ENCODE measurements at places on chromosomes 2 and 18.

DNA sequence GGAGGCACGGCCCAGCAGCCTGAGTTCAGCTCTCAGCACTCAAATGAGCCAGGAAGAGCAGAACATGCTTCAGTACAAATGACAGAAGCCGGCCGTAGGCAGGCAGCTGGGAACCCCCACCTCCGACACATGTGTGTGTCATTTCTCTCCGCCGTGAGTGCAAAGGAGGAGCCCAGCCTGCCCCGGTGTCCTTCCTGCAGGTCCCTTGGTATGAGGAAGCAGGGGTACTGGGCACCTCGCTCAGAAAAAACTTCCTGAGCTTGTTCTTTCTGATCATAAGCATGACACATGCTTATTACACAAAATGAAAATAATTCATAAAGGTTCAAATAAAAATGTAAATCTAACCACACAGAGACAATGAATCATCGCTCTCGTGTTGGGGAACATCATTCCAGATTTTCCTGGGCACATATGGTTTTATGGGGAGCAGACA, 35.3 kb downstream of the KCNF1 start:
- DNase-seq: no peak

DNA sequence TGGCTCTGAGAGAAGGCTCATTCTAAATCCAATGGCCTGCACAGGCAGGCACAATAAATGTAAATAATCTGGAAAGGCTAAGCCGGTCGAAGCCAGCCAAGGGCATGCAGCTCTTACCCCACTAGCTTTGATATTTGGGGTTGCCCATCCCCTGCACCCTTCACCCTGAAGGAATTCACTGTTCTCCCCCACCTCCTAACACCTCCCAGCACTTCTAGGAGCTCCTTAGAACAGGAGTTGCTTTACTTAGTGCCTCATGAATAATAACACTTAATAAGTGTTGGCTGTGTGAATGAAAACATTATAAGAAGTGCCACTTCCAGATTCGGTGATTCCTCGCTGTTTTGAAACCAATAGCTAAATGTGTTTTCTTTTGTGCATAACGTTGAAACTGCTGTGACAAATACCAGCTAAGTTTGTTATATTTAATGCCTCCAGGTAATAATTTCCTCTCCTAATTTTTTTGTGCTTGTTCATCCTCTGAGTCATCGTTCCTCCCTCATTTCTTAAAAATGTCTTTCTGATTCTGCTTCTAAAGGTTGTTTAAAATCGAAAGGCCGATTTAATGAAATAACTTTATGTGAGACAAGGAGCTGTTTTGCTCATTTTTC, 458.8 kb downstream of the METTL4 start:
- no peak for DNase-seq

DNA sequence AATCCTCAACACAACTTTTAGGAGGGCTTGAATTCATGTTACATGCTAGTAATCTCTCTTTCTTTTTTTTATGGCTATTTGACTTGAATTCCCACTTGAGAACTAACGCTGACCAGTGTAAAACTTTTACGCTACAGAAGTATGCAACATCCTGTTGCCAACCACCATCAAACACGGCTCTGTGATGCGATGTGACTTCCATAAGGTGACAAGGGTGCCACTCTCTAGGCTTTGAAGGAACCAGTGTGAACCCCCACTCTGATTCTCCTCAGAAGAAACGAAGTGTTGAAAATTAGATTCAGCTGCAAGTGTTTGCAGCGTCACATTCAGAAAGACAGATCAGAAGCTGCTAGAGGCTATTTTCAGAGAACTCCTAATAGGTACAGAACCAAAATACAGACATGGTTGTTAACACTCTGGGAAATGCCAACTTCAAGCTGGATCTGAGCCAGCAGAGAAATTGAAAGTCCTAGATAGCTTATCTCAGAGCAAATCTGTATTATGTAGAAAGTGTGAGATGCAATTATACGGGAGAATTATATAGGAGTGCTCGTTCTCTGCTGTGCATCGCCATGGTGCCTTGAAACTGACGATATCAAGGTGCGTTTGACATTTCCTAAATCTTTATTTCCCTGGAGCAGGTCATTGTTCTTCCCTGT, 271.2 kb downstream of the LPIN1 start:
- no peak for DNase-seq

DNA sequence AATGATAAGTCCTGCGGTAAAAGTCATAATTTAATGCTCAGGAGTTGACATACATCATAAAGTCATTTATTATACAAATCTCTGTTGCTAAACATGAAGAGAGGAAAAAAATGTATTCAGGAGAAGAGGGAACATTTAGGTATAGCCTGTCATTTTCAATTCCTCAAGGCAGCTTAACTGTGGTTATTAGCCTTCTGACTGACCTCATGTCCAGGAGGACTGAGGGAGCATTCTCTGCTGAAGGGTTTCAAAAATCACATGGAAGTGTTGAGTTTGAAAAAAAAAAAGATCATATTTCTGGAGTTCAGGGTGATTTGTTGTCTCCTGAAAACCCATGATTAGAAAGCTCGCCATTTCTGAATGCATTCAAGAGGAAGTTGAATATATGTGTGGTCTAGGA, 1371.1 kb upstream of the LRRTM1 start:
- DNase-seq: no peak

- no peak for DNase-seq
Observed at GRCh38 chr18:697800-698199, 14.6 kb downstream of the ENOSF1 start.

- no peak for DNase-seq
Observed at GRCh38 chr2:158724803-158725381, 70.2 kb upstream of the DAPL1 start.

DNA sequence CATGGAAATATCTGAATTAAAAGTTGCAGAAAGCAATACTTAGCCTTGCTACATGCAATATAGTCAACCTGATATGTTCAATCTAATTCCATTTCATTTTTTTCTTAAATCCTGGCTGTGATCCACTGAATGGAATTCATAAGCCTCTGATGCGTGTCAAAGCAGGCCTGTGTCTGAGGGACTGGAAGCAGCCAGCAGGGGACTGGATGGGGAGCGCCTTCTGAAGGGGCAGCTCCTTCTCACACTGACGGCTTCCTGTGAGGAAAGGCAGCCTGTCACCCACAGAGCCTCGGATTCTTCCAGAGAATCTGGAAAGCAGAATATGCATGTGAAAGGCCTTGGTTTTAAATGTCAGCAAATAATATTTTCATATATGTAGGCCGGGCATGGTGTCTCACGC, 73.5 kb downstream of the KCNF1 start:
- no peak for DNase-seq

DNA sequence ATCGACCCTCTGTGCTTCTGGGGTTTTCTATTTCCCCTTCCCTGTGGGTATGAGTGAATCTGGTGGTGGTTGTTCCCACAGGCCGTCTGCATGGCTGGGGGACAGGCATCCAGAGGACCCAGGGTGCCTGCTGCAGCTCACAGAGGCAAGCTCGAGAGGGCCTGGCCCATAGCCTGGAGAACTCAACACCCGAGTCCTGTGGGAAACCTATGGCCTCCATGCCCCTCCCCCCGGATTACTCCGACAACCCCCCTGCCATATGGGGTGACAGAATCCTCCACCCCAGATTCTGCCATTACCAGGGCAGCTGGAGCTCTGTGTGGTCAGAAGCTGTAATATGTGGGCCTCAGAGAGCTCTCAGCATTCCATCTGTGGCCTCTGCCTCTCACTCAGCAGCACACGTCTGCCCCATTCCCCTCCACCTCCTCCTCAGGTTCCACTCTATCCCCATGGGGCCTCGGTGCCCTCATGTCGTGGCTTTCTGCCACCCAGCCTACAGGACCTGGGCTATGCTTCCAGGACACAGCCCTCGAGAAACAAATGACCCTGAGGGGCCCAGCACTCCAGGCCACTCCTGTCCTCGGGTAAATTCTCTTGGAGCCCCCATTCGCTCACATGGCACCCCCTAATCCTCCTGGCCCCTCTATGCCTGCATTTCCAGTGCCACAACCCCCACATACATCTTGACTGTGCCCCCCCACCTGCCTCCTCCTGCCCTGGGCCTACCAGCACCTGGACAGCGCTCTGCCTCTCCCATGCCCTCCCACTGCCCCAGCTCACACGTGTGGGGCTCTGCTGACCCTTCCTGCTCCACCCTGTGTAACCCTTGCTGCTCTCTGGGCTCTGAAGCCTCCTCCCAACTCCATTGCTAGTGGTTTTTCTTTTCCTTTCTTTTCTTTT, 3.6 kb downstream of the MZT2A start:
- no peak for DNase-seq

DNA sequence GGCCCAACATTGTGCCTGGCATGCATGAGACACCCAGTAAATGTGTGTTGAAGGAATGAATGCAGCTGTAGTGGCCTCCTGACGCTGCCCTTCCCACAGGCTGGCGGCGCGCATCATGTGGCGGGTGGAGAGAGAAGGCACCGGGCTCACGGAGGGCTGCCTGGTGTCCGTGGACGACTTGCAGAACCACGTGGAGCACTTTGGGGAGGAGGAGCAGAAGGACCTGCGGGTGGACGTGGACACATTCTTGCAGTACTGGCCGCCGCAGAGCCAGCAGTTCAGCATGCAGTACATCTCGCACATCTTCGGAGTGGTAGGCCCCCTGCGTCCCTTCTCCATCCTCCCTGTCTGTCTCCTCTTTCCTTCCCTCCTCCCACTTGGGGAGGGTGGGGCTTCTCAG, 20.1 kb downstream of the SMYD1 start:
- no peak for DNase-seq

DNA sequence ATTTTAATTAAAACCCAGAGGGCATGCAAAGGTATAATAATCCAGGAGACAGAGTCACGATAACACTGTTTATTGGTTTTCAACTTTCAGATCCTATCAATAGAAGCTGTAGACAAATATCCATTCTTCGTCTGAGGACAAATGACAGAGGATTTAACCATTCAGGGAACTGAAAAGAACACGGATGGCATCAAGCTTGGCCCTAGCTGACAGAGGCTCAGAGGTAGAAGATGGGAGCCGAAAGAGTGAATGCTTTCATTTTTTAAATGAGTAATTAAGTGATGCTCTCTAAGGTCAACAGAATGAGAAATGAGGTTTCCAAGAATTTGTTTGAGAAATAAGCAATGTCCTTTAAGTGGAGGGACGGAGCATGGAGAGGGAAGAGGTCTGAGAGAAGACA, 62.1 kb downstream of the BCL2 start:
- no peak for DNase-seq

All from hippocampal formation (tissue), 2 donors.